ENCODE measurements at places on chromosomes 1 and 21.
A peak's percentile ranks its signal among the peaks of the same experiment; 100 is the strongest.

- DNase-seq: no peak
Measured at GRCh38 chr1:97143236-97143882, 421.8 kb downstream of the PTBP2 start.

GRCh38 chr1:215007880-215008279 is 74.7 kb upstream of the KCNK2 start:
- no peak for DNase-seq

GRCh38 chr1:116754198-116754977 is at the start of gene CD2:
Gene CD2 (plus strand): TSS chr1:116754430. CDS start chr1:116754493, 63 bp downstream.
- peak; percentile 68 for DNase-seq

- DNase-seq: no peak
Measured at GRCh38 chr1:98267423-98267822, 346.6 kb upstream of the DPYD start.

DNA sequence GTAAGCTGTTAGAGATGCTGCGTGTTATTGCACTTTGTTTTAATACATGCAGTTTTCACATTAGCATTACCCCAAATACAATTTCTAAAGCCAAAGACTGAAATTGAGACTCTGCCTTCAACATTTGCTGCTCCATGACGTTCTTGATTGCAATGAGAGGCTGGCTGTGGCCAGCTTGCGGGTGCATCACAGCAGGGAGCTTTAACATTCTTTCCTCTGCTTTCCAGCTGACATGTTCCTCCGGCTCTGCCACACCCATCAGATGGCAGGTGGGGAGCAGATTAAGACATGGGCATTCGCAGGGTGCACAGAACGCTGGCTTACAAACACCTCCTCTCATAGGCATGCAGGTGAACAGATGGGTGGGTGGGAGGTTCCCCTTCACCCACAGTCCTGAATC is 314.1 kb downstream of the DISC1 start:
- no peak for DNase-seq

- DNase-seq: no peak
Measured at GRCh38 chr1:198563583-198563982, 23.1 kb upstream of the ATP6V1G3 start.

GRCh38 chr1:245804696-245805095 is 649.9 kb downstream of the KIF26B start:
- no peak for DNase-seq

DNA sequence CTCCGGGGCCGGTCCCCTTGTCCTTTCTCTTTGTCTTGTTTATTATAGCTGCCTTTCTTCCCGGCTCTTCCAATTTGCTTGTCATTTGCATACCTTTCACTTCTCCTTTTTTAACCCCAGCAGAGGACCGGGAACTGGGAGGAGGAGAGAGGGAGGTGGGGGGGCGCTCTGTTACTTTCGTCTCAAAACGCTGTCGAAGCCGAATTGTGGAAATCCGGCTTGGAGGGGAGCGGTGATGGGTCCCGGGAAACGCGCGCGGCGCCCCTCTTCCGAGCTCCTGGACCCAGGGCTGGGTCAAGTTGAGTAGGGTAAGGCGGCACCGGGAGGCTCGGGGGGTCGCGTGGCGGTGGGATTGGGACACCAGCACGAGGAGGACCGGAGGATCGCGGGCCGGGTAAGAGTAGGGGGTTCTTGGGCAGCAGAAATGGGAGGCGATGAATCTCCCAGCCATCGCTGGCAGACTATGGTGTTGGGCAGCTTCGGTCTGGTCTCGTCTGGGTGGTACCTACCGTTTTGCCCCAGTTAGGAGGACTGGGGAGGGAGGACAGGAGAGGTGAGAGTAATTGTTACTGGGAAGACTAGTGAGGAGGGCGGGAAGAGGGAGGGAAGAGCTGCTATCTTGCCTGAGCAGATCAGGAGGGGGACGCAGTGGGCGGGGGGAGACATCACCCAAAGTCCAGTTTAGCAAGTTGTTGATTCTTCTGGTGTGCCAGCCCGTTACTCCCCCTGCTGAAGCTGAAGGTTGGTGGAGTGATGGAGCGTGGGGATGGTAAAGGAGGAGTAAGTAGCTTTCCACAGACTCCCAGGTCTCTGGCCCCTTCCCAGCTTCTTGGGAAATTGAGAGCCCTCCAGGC is 1.5 kb downstream of the PROX1 start:
- DNase-seq: no peak

DNA sequence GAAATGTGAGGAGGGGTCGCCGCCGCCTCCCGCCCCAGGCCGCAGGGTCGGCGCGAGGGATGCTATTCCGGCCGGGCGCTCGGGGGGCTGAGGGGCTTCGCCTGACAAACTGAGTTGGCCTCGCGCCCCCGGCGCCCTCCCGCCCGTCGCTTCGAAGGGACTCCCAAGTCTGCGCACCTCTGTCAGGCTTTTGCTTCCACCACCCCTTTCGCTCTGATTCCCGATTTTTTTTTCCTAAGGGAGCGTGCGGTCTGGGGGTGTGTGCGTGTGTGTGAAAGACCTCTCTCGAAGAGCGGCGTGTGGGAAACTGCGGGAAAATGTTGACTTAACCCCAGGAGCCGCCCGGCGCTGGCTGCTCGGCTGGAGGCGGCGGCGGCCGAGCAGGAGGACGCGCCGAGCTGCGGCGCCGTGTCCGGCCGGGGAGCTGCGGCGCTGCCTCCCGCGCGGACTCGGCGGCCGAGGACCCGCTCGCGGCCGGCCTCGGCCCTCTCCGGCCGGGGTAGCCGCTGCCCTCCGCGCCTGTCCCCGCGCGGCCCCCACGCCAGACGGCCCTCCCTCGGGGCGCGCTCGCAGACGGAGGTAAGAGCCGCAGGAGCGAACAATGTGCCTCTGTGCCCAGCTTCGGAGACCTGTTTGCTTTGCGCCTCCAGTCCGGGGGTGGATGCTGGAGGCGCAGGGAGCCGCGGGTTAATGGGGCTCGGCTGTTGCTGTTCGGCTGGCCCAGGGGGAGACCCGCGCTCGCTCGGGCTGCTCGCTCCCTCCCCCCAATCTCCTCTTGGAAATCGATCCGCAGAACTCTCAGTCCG is 1.1 kb downstream of the ADGRL2 start:
- DNase-seq: no peak

DNA sequence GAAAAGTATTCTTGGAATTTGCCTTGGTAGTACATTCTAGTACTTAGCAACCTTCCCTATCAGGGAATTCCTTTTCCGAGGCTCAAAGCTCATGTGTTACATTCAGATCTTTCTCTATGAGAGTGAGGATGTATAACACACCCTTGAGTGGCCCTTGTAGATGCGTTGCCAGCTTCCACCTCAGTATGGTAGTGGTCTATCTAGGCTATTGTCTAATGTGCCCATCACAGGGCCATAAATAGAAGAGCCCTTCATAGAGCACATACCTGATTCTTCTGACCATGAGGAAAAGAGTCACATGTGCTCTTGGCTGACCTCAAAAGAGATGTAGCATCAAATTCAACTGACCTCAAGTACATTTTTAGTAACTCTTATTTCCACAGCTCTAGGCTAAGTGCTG is 14.0 kb upstream of the ZC3H11B start:
- DNase-seq: no peak

GRCh38 chr1:7688659-7689058 is 82.4 kb upstream of the VAMP3 start:
- no peak for DNase-seq

- DNase-seq: no peak
Measured at GRCh38 chr1:23576338-23577055, 17.2 kb upstream of the ID3 start.

GRCh38 chr1:225980005-225980836 is 18.9 kb downstream of the SDE2 start:
- DNase-seq: no peak

GRCh38 chr1:165355139-165355976 is 1.2 kb downstream of the LMX1A start:
- no peak for DNase-seq

DNA sequence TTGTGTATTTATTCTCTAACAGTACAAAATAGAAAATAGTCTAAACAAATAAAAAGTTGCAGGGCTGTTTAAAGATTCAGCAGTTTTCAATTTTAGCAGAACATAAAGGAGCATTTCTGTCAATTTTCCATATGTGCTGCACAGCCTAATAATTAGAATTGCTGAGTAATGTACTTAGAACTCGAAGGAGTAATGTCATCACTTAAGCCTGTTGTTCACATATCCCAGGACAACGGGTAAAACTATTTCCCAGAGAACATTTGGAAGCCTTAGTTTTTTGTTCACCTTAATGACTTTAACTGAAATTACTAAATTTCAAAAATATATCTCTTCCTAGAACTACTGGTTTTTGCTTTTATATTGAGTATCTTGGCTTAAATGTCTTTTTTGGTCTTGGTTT is 81.6 kb downstream of the ZP4 start:
- DNase-seq: no peak

- DNase-seq: no peak
Measured at GRCh38 chr1:64581843-64582185, 111.9 kb downstream of the CACHD1 start.

DNA sequence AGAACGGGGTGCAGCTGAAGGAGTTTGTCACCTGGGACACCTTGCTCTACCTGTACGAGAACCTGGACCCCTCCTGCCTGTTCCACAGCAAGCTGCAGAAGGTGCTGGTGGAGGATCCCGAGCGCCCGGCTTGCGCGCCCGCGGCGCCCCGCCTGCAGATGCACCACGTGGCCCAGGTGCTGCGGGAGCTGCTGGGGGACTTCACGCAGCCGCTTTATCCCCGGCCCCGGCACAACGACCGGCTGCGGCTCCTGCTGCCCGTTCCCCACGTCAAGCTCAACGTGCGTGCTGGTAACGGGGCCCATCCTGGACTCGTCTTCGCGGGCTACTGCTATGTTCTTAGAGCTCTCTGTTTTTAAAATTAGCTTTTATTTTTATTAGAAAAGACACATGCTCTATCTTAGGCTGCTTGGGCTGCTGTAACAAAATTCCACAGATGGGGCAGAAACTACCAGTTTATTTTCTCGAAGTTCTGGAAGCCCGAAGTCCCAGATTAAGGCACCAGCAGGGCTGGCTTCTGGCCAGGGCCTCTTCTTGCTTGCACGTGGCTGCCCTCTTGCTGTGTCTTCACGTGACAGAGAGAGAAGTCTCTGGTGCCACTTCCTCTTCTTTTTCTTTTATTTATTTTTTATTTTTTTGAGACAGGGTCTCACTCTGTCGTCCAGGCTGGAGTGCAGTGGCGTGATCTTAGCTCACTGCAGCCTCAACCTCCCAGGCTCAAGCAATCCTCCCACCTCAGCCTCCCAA is 38.1 kb downstream of the TRPM2 start:
- peak; percentile 32 for DNase-seq

DNA sequence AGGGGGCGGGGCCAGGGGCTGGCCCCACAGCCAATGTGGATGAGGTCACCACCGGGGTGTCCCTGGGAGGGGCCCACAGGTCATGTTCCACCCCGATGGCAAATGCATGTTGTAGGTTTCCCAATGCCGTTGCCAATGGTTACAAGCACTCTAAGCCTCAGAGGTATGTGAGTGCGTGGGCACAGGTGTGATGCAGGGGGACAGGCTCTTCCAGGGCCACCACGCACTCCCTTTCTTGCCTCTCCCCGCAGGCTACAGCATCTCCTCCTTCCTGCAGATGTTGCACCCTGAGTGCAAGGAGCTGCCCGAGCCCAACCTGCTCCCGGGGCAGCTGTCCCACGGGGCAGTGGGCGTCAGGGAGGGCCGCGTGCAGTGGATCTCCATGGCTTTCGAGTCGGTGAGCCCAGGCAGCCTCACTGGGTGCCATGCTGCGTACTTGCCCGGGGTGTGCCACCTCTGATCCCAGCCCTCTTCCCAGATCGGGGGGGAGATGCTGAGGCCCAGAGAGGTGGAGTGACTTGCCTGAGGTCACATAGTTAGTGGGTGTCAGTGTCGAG is 52.4 kb downstream of the DISP3 start:
- DNase-seq: no peak

DNA sequence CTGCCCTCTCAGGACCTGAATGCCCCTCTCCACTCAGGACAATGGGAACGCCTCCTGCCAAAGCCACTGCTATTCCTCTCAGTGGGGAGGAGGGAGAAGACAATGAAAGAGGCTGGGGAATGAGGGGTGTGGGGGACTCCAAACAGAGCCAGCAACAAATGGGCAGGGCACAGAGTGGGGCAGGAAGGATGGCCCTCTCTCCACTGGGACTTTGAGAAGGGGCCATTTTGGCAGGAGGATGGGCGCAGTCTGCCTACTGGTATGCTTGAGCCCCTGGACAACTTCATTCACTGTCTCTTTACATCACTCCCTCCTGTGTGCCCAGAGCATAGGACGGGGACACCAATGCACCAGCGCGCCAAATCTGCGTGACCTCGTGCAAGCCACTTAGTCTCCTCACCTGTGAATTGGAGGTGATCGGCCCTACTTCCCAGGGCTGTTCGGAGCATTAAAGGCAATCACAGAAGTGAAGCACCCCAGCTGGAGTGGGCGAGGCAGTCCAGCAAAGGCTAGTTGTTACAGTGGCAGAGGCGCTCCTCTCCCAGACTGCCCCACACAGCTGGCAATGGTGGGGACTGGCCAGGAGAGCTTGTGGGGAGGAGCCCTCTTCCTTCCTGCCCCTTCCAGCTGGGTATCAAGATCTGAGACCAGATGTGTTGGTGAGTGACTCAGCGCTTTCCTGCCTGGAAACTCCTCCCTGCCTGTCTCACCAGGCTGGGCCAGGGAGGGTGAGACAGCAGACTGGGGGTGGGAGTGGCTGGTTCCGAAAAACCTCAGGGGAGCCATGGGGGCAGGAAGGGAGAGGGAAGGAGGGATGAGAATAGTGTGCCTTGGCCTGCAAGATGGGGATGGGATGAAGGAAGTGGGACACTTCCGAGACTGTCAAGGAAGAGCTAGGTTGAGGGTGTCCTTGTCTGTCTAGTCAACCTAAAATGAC is 22.4 kb upstream of the SYNC start:
- DNase-seq: no peak

DNA sequence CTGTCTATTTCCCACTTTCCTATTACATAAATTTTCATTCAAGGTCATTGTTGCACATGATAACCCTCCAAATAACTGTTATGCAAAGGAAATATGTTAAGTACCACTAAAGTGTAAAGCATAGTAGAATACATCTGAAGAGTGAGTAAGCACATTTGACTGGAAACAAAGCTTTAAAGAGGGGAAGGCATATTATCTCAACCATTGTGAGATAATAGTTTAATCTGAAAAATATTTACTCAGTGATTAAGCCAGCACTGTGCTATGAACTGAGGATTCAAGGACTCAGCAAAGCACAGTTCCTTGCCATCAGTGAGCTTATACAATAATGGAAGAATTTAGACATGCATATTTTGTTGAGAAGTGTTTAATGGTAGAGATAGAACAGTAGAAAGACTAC is 127.4 kb downstream of the HMCN1 start:
- DNase-seq: no peak

GRCh38 chr1:166350490-166350889 is 183.7 kb upstream of the FAM78B start:
- no peak for DNase-seq

- DNase-seq: no peak
Measured at GRCh38 chr21:14768042-14768441, 221.9 kb upstream of the SAMSN1 start.

- peak; percentile 54 for DNase-seq
Measured at GRCh38 chr21:36859744-36860501, 106.5 kb downstream of the HLCS start.
